ENCODE measurements at places on chromosomes 16 and 17.

DNA sequence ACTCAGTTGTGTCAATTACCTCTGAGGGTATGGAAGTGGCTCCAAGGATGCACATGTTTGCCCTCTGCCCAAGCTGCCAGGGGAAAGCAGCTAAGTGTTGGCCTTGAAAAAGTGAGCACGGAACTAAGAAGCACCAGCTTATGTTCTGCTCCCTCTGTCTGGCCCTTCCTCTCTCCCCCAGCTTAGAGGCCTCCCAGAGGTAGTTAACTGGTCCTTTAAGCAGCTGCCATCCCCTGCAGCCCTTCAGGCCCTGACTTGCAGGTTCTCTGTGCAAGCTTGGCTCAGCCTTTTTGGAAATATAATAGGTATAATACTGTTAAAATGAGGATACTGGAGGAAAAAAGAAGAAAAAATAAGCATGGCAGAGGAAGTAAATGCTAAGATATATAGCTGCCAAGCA lies 7.0 kb upstream of the UBE2Z start:
- DNase-seq = no peak

- no peak for DNase-seq
Observed at GRCh38 chr17:79664930-79665737, 54.3 kb upstream of the RBFOX3 start.

DNA sequence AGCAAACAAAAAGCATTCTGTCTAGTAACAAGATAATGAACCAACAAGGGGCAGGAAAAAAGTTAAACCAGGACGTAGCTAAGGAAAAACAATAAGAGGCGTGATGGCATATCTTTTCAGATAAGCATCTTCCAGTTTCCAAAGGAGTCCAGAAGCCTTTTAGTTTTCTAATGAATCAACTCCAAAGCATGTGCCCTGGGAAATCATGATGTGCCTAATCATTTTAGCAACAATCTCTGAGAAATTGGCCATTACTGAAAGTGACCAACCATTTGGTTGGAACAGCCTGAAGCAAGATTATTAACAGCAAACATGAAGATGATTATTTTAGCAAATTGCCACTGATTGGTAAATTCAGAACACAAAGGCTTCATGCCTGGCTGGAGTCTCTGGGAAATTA lies 440.9 kb upstream of the MAF start:
- no peak for DNase-seq

DNA sequence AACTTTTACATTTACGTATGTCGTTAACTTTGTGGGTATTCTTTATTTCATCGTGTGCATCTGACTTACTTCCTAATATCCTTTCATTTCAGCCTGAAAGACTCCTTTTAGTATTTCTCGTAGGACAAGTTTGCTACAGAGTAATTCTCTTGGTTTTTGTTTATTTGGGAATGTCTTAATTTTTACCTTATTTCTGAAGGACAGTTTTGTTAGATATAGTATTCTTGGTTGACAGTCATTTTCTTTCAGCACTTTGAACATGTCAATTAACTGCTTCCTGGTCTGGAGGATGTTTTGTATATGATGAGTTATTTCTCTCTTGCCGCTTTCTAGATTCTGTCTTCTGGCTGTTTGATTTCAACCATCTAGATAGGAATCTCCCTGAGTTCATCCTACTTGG lies 109.2 kb upstream of the NACA2 start:
- no peak for DNase-seq

- DNase-seq = no peak
Observed at GRCh38 chr16:76985392-76986045, 205.5 kb upstream of the MON1B start.

DNA sequence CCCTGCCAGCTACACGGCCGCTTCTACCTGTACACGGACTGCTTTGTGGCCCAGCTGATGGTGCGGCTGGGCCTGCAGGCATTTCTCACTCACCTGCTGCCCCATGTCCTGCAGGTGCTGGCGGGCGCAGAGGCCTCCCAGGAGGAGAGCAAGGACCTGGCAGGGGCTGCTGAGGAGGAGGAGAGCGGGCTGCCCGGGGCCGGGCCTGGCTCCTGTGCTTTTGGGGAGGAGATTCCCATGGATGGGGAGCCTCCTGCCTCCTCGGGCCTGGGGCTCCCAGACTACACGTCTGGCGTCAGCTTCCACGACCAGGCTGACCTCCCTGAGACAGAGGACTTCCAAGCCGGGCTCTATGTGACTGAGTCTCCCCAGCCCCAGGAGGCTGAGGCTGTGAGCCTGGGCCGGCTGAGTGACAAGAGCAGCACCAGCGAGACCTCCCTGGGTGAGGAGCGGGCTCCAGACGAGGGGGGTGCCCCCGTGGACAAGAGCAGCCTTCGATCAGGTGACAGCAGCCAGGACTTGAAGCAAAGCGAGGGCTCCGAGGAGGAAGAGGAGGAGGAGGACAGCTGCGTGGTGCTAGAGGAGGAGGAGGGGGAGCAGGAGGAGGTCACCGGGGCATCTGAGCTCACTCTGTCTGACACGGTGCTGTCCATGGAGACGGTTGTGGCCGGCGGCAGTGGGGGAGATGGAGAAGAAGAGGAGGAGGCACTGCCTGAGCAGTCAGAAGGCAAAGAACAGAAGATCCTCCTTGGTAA lies 3.5 kb downstream of the WDR81 start:
- peak; percentile 57 for DNase-seq

DNA sequence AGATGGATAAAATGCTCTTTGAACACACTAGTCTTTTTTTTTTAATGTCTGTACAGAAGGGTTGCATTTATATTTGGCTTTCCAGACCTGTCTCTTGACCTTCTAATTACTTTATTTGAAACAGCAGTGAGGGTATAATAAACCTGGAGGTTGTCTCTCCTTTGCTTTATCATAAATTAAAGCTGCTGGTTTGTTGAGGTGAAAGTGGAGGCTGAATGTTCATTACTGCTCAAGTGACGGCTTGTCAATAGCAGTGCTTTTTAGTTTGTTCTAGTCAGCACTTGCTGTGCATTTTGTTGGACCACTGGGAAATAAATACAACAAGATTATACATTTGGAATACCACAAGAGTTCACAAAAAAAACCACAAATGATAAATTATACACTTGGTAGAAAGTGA lies 264.2 kb downstream of the IRX3 start:
- DNase-seq = no peak

DNA sequence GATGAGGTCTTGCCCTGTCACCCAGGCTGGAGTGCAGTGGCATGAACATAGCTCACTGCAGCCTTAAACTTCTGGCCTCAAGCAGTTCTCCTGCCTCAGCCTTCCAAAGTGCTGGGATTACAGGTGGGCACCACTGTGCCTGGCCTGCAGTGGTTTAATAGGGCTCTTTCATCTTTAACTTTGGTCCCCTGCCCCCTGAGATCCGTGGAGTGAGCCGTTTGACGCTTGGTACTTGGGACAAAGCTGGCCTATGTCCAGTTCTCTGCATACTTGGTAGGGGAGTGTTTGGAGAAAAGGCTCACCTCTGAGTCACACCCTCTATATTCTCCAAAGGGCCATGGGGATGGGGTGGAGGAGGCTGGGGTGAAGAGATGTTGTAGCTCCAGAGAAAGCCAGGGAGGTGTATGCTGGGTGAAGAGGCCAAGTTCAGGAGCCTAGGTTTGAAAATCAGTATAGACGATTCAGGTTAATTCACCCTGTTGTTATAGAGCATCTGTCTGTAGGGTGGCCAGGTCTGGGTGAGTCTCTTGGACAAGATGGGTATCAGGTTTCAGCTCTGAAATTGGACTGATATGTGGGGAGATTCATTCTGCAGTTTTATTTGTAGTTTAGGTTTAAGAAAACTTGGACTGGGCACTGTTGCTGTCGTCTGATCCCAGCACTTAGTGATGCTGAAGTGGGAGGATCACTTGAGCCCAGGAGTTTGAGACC lies 17.6 kb downstream of the ABCC1 start:
- no peak for DNase-seq

DNA sequence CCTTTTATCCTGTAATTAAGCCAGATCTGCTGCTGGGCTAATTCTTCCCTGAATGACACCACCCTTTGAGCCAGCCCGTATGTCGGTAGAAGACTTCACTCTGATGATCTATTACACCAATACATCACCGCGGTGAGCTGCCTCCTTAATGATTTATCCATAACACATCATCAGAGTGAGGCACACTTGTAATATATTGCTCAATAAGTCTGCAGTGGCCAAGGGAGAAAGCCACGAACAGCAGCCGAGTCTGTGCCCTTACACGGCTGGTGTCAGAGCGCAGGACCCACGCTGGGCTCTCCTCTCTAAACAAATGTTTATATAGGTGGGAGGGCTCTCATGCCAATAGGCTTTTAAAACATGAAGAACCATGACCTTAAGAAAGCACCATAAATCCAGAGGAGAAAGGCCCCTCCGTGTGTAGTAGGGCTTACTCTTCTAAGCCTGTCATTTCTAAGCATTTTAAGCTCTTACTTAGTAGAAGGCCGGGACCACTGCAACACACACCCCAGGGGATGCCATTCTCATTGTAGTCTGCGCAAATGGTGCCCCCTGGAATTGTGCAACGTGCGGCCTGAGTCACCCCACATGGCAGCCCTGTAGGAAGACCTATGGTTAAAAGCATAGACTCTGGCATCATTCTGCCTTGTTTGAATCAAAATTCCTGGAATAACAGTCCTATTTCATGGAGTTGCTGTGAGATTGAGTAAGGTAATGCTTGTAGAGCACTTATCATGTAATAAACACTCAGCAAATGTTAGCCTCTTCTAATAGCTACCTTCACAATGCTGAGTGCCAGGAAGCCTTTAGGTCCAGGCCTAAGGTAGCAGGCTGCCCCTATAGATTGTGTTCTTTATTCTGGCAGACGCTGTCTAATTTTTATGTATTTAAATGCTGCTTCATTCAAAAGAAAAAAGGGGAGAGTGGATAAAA lies 26.1 kb downstream of the MRPS23 start:
- DNase-seq = no peak

GRCh38 chr17:63840591-63841349 lies 1.7 kb downstream of the SMARCD2 start:
- no peak for DNase-seq

- DNase-seq = no peak
Observed at GRCh38 chr16:8305201-8305600, 285.1 kb downstream of the TMEM114 start.

- no peak for DNase-seq
Observed at GRCh38 chr16:1030473-1030901, 42.1 kb upstream of the SSTR5 start.

DNA sequence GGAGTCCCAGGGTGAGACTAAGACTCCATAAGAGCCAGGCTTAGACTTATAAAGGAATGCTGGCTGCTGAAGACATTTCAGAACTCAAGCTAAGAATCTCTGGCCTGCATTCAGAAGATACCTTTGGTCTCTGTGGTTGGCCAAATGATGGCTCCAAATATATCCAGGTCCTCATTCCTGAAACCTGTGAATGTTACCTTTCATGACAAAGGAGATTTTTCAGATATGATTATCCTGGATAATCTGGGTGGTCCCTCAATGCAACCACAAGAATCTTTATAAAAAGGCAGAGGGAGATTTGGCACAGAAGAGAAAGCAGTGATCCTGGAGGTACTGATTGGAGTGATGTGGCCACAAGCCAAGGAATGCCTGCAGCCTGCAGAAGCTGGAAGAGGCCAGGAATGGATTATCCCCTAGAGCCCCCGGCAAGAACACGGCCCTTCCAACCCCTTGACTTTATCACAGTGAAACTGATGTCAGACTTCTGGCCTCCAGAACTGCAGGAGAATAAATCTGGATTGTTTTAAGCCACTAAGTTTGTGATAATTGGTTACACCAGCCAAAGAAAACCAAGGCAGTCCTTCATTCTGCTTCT lies 253.3 kb downstream of the SLC39A11 start:
- no peak for DNase-seq

DNA sequence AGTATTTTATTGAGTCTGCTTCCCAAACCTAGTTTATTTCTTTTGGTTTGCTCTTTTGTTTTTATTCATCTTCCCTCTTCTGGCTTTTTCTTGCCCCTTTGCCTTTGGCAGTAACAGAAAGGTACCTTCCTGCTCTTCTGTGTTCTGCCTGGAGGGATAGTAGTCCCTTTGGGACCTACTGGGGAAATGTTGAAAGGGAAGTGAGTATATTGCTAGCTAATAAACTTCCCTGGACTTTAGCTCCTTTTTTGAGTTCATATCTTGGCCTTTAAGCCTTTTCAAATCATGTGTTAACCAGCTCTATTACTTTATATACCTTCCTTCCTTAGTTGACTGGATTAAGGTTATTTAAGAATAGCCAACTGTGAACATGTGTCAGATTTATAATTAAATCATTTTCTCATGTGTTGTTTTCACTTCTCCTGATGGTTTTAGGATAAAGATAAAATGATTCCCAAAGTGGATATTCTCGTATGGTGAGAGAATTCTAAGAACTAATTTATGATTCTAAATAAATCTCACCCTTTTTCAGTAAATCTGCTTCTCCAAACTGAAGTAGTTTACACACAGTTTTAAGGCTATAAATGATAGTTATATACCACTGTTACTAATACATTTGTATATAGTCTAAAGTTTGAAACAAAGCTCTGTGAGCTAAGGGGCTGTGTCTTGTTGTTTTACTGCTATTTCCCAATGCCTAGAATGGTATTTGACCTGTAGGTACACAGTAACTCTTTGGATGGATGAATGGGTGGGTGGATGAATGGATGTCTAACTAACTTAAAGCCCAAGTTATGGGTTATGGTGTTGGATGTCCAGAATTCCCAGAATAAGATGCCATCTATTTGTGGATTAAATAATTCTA lies 45.7 kb downstream of the OMG start:
- no peak for DNase-seq

DNA sequence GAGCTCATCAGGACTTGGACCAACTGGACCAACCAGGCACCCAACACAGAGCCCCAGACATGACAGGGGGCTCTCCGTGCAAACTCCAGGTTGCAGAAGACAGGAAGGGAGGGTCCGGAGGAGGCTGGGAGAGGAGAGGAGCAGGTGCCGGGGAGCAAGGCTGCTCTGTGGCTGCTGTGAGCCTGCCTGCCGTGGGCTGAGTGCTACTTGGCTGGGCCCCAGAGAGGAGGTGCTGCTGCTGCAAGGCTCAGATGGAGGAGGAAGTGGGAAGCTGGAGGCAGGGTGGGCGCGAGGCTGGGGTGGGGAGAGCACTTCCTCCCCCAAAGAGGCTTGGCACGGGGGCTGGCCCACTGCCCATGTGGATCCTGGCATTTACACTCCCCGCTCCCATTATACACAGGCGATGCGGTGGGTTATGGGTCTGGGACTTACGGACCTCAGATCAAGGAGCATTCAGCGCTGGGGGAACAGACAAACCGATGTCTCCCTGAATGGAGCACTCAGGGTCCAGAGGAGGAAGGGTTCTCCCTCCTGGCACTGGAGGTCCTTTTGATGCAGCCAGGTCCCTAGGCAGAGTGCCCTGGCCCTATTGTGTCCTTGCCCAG lies 15.9 kb downstream of the EPOP start:
- DNase-seq = no peak

DNA sequence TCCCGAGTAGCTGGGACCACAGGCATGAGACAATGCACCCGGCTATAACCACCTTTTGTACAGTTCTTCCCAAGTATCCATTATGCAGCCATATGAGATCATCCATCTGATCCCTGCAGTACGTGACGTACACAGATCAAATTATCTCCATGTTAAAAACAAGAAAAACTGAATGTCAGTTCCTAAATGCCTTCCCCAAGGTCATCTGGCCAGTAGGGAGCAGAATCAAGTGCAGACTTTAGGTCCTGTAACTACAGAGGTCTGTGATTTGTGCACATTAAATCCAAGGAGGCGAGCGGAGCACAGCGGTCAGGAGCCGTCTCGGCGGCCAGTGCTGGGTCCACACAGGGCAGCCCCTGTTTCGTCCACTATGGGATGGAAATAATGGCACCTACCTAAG lies 23.7 kb downstream of the ZCCHC14 start:
- DNase-seq = no peak

GRCh38 chr17:42023524-42024349 lies 3.8 kb downstream of the NKIRAS2 start:
- no peak for DNase-seq

- DNase-seq = no peak
Observed at GRCh38 chr17:33390479-33391176, 97.5 kb upstream of the ASIC2 start.

Measured in natural killer cell treated with Interleukin-12 subunit alpha and Interleukin-12 subunit beta and Interleukin-15 and Interleukin-18, amount 100 ng/mL, for 72 hours (primary cell).